RWPE2 (cell line): ENCODE measurements at places on chromosomes 6 and 20.
A peak's percentile ranks its signal among the peaks of the same experiment; 100 is the strongest.

DNA sequence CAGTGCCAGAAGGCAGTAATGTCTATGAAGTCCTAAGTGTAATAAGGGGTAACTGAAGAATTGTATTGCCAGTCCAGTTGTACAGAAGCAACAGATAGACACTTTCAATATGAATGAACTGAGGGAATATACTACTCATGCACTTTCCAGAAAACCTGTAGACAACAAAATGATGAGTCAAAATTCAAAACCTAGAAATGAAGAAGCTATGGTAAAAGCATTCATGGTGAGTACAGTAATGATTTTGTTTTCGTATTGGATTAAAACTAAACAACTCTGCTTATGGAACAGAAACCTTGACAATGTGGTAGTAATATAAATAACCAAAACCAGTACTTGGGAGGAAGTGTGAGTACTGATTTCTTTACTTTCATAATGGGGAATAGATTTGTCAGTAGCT is 35.0 kb downstream of the ARMC2 start:
- no peak for DNase-seq
- no peaks in the 10 kb centered on the region for H3K27me3 ChIP-seq
- no peak overlapping the region for H3K4me3 ChIP-seq
- no peaks in the 10 kb centered on the region for H3K4me1 ChIP-seq
- H3K27ac ChIP-seq = no peak overlapping the region
- H3K36me3 ChIP-seq = no peaks in the 10 kb centered on the region

DNA sequence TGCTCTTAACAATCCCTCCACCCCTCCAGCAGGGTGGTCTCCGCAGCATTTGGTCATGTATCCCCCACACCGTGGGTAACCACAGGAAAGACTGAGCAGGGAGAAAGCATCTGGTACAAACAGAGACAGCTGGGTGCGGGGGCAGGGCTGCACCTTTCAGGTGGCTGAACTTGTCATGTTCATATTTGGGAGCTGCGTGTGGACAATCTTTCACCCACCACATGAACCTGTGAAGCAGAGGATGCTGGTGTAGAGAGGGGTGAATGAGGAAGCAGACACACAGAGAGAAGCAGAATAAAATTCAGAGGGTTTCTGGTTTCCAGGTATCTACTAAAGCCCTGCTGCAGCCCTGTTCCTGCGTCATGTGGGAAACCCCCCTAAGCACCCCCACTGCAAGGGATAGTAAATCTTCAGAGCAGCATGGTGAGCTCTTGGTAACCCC is 8.9 kb downstream of the GFOD1 start:
- no peaks in the 10 kb centered on the region for H3K27me3 ChIP-seq
- H3K27ac ChIP-seq = peak overlapping the region; percentile 93
- H3K4me3 ChIP-seq = no peak overlapping the region
- peaks cover 69% of the 10 kb centered on the region for H3K4me1 ChIP-seq
- peaks cover 16% of the 10 kb centered on the region; the same call in 1 of the 2 replicates for H3K36me3 ChIP-seq

DNA sequence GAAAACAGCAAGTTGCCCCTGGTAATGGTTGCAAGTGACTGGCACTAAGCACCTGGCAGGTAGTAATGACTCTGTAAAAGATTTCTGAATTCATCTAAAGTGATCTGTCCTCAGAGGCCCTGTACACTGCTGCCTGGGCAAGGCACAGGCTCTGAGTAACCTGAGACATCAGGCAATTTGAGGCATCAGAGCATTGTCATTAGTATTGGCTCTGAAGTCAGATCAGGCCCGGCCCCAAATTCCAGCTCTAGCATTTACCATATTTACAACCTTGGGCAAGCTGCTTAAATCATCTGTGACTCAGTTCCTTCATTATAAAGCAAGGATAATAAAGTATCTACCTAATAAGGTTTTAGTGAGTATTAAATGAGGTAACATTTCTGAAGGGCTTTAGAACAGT is 17.3 kb upstream of the TENT5A start:
- H3K4me1 ChIP-seq = peaks cover 37% of the 10 kb centered on the region
- H3K4me3 ChIP-seq = no peak overlapping the region
- H3K27ac ChIP-seq = peak overlapping the region; percentile 13
- H3K36me3 ChIP-seq = no peaks in the 10 kb centered on the region
- DNase-seq = no peak

DNA sequence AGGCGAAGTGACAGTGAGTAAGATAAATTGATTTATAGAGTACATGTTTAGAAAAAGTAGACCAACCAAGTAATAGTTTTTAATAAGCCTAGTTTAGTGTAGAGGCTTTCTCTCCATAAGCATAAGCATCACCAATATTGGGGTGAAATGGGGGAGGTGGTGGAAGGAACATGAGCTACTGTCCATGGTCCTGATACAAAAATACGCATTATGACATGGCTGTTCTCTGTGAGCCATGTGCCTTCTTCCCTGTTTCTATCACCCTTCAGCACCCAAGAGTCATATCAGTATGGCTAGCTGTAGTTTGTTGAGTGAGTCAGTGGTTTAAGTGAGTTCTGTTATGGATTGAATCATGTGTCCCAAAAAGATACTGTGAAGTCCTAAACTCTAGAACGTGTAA is 150.8 kb downstream of the EDN1 start:
- H3K27me3 ChIP-seq = no peaks in the 10 kb centered on the region
- H3K36me3 ChIP-seq = no peaks in the 10 kb centered on the region
- H3K27ac ChIP-seq = no peak overlapping the region
- DNase-seq = no peak
- no peak overlapping the region for H3K4me3 ChIP-seq

DNA sequence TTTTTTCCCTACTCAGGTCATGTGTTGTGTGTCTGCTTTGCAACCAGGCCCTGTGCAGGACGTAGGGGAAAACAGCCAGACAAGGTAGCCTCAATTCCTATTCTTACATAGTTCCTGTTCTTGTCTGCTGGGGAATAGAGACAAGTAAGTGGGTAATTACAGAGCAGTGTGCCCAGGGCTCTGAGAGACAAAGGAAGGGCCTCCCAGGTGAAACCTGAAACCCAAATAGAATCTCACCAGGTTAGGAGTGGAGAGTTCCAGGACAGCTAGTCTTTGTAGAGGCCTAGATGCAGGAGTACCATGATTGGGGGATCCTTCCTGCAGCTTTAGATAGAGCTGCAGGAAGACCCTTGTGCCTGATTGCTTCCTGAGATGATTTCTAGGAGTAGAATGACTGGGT is 48.4 kb downstream of the DHX35 start:
- no peak for DNase-seq
- H3K36me3 ChIP-seq = peaks cover 99% of the 10 kb centered on the region
- H3K27ac ChIP-seq = no peak overlapping the region
- no peaks in the 10 kb centered on the region for H3K27me3 ChIP-seq
- H3K4me1 ChIP-seq = no peaks in the 10 kb centered on the region

GRCh38 chr6:75422024-75422639 is 71.5 kb downstream of the FILIP1 start:
- DNase-seq = no peak
- H3K36me3 ChIP-seq = no peaks in the 10 kb centered on the region
- H3K4me3 ChIP-seq = no peak overlapping the region
- H3K27me3 ChIP-seq = no peaks in the 10 kb centered on the region
- peaks cover 5% of the 10 kb centered on the region for H3K4me1 ChIP-seq

DNA sequence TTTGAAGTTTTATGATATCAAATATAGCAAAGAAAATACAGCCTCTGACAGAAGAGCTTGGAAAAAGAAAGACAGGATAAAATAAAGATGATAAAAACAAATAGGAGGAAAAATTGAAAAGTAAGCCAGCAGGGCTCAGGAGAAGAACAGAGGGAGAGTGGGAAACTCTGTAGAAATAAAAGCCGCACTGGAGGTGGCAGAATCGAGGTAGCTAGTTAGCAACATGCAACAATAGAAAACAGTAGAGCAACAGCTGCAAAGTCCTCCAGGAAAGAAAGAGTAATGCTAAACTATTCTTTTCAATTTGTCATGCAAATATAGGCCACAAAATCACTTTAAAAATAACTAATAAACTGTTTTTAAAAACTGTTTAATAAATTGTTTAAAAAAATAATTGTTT is 28.8 kb downstream of the HBS1L start:
- no peak overlapping the region for H3K27ac ChIP-seq
- H3K27me3 ChIP-seq = no peaks in the 10 kb centered on the region
- no peak overlapping the region for H3K4me3 ChIP-seq
- no peaks in the 10 kb centered on the region for H3K4me1 ChIP-seq
- peaks cover 47% of the 10 kb centered on the region for H3K36me3 ChIP-seq

DNA sequence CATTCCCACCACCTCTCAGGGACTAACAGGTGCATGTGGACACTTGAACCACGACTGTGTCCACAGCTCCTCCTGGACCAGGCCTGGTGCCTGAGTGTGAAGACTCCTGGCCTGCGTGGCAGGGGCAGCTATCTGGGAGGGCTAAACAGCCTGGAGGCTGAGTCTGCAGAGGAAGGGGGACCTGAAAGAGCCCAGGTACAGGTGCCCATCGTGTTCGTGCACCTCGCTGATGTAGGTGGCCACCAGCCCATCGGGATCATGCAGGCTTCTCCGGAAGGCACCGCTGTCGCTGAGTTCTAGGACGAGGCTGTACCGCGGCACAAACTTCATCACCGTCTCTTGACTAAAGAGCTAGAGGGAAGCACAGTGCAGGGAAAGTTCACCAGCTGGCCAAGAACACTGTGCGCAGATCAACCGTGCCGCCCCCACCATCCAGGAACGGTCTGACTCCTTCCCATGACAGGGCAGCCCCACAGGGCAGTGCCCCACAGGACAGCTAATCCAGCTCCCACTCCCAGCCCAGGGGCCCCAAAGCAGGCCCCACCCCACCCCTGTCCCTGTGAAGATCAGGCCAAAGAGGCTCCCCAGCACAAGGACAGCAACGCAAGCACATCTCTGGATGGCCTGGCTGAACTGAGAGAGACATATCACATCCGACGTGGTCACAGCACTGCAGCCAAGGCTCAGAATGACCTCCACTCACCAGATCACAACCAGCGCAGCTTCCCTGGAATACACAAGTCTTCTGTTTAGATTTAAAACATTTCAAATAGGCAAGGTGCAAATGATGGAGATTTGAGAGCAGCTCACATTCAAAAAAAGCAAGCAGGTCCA is 14.8 kb downstream of the CST7 start:
- DNase-seq = peak; percentile 57
- H3K27ac ChIP-seq = no peak overlapping the region
- H3K4me1 ChIP-seq = no peaks in the 10 kb centered on the region
- H3K36me3 ChIP-seq = peaks cover 11% of the 10 kb centered on the region

DNA sequence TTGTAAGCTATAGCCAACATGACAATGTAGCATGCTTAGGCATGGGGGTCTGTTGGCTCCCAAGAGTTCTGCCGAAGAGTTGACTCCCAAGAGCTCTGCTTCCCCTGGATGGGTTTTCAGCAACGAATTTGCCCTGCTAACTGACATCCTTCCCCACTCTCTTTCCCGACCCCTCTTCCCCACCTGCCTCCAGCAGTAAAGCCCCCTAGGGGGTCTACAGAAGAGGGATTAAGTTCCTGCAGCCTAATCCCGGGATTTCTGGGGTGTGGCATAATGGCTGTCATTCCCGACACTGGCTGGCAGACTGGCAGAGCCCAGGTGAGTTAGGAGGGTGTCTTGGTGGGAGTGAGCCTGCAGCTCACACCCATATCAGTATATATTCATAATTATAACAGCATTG is 121.0 kb upstream of the ZNF184 start:
- peak overlapping the region; percentile 42 for H3K4me3 ChIP-seq
- H3K27me3 ChIP-seq = no peaks in the 10 kb centered on the region
- DNase-seq = no peak
- no peaks in the 10 kb centered on the region for H3K36me3 ChIP-seq
- no peaks in the 10 kb centered on the region for H3K4me1 ChIP-seq

DNA sequence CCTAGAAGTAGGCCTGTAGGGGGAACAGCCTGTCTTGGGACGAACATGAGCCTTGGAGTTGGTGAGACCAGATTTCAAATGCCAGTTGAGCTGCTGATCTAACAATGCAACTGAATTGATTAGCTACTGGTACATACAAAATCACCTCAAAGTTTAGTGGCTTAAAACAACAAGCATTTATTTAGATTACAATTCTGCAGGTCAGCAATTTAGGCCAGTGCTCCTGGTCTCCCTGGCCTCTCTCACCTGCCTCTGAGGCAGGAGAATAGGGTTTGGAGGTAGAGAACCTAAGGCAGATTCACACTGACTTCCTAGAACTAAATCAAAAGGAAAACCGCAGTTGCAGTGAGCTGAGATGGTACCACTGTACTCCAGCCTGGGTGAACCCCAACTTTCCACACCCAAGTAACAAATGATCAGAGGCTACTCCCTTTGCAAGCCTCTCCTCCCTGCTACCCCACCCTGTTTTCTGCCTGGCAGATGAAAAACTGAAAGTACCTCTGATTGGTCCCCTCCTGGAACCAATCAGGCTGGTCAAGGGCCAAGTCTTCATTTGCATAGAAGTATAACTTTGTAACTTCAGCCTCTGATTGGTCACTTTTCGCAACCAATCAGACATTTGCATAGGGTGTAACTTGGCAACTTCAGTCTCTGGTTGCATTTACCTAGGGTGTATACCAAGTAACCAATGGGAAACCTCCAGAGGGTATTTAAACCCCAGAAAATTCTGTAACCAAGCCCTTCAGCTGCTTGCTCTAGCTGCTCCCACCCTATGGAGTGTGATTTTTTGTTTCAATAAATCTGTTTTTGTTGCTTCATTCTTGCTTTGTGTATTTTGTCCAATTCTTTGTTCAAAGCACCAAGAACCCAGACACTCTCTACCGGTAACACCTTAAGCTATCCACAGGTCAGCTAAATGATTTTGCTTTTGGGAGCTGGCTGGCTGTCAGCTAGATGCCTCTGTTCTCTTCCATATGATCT is 8.1 kb upstream of the UBR2 start:
- H3K4me1 ChIP-seq = no peaks in the 10 kb centered on the region
- no peaks in the 10 kb centered on the region for H3K36me3 ChIP-seq

- DNase-seq = peak; percentile 99
- H3K27me3 ChIP-seq = no peaks in the 10 kb centered on the region
- H3K4me1 ChIP-seq = peaks cover 48% of the 10 kb centered on the region
- H3K36me3 ChIP-seq = no peaks in the 10 kb centered on the region
- H3K4me3 ChIP-seq = no peak overlapping the region
Observed at GRCh38 chr20:47795214-47795907, 10.1 kb upstream of the SULF2 start.

DNA sequence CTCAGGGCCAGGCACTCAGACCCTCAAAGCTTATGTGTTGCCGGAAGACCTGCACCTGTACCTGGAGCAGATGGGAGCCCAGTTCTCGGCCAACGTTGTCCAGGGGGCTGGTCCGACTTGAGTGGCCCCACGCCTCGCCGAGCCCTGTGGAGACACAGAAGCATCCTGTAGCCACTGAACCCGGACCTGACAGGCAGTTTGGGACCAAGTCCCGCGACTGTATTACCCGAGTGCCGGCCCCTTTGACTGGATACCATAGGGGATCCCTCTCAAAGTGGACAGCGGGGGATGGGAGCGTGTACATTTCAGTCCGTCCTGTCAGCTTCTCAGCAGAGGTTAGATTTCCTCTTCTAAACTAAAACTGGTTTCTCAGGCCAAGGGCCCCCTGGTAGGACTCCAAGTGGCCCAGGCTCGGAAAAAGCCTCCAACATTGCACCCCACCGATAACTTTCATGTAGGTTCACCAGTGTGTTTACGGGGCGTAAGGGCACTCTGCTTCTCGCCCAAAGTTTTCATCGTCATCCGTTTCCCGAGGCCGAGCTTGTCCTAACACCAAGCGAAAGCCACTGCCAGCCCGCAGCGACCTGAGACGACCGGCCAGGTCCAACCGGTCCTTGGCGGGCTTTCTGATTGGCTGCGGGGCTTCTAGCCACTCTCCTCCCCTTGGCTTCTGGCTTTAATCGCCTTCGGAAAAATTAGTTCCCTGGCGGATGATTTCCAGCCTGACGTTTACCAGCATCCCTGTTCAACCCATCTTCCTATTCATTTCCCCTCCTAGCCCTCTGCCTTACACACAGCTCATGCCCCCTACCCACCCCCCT is 10.8 kb downstream of the SIM1 start:
- H3K27me3 ChIP-seq = peaks cover 82% of the 10 kb centered on the region
- no peak for DNase-seq

- H3K27me3 ChIP-seq = no peaks in the 10 kb centered on the region
- DNase-seq = no peak
- peaks cover 14% of the 10 kb centered on the region; the same call in 1 of the 2 replicates for H3K36me3 ChIP-seq
- peaks cover 10% of the 10 kb centered on the region for H3K4me1 ChIP-seq
- no peak overlapping the region for H3K4me3 ChIP-seq
Observed at GRCh38 chr20:33522256-33522820, 32.4 kb downstream of the CBFA2T2 start.
